ENCODE measurements at places on chromosomes 12 and 14. TPM values are rescaled to one million over a fixed set of nuclear protein-coding genes. Genes with fewer than 3 reads are reported as not detected.

- no peaks in the 10 kb centered on the region for H3K27me3 ChIP-seq
- H3K4me3 ChIP-seq, result no peak overlapping the region
- H3K36me3 ChIP-seq, result no peaks in the 10 kb centered on the region
- no peak for DNase-seq
Measured at GRCh38 chr12:128361400-128361995, 94.5 kb downstream of the TMEM132C start.

GRCh38 chr12:92437452-92437851 lies 265.3 kb upstream of the PLEKHG7 start:
- no peaks in the 10 kb centered on the region for H3K4me1 ChIP-seq
- no peak for DNase-seq
- no peaks in the 10 kb centered on the region for H3K36me3 ChIP-seq
- H3K27ac ChIP-seq, result no peak overlapping the region
- no peaks in the 10 kb centered on the region for H3K27me3 ChIP-seq
- H3K4me3 ChIP-seq, result no peak overlapping the region

DNA sequence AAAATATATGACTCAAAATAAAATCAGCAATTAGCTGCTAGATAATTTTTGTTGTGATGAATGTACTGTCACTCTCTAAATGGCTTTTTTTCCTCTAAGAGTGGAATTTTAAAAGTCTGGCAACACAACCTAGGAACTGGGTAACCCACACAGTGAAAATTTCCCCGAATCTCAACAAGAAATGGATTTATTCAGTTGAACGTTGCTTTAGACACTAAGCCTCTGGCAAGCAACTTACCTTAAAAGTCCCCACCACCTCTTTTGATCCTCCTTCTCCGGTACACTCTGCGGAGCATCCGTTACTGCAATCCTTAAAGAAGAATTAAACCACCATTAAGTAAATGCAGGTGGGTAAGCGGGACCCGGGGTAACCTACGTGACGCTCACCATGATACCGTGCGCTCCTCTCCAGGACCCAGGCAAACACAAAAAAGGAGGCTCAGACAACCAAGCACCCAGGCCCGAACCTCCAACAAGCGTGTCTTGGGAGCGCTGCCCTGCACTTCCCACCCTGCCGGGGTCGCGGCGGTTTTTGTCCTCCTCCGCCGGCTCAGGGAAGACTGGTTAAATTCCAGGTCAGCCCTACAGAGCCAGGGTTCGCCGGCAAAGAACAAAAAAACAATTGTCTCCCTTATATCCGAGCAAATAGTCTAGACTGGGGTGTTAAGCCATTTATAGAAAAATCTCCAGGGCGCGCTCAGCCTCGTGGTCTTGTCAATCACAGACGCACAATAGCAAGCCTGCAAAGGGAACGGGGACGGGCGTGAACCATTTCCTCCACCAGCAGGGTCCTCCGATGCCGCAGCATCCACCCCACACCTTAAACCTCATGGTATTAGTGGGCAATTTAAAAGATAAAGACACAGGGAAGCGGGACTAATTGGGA lies 47.1 kb downstream of the BCAT1 start:
- no peaks in the 10 kb centered on the region for H3K4me1 ChIP-seq
- peak overlapping the region; percentile 82 for H3K27ac ChIP-seq
- H3K27me3 ChIP-seq, result no peaks in the 10 kb centered on the region
- H3K36me3 ChIP-seq, result no peaks in the 10 kb centered on the region
- peak overlapping the region; percentile 59 for H3K4me3 ChIP-seq
- DNase-seq, result no peak

DNA sequence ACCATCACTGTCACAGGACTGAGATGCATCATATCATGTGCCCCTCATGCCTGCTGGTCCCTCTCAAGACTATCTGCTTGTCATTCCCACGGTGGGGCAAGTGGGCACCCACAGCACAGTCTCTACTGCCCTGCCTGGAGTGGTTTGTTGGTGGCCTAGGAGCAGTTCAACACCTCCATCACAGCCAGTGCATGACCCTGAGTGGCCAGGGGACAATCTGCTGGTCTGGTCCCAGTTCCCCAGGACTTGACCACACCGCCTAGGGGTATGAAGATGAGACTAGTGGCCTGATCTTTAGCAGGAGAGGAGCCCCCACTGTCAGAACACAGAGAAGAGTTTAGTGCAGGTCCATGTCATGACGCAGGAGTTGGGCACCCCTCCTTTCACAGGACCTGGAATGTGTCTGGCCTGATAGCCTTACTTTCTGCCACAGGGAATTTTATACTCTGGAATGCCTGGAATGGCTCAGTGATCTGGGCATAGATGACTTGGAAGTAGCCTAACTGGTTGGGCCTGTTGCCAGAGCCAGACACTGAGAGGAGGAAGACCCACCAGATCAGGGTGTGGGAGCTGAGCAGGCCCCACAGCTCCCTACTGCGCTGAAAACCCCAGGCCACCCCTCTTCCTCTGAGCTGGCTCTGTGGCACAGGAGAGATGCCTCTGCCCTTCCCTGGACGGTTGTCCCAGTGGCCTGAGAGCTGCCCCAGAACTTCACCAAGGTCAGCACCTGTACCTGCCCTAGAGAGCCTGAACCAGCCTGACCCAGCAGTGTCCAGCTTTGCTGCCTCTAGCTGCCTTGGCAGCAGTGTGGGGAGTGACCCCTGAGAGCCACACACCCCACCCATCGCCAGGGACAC lies 83.3 kb downstream of the PUS7L start:
- H3K36me3 ChIP-seq, result no peaks in the 10 kb centered on the region
- DNase-seq, result no peak

GRCh38 chr12:100632445-100632892 lies 59.0 kb downstream of the GAS2L3 start:
- H3K27ac ChIP-seq, result no peak overlapping the region
- DNase-seq, result no peak
- no peaks in the 10 kb centered on the region for H3K4me1 ChIP-seq
- H3K36me3 ChIP-seq, result no peaks in the 10 kb centered on the region
- no peaks in the 10 kb centered on the region for H3K27me3 ChIP-seq

DNA sequence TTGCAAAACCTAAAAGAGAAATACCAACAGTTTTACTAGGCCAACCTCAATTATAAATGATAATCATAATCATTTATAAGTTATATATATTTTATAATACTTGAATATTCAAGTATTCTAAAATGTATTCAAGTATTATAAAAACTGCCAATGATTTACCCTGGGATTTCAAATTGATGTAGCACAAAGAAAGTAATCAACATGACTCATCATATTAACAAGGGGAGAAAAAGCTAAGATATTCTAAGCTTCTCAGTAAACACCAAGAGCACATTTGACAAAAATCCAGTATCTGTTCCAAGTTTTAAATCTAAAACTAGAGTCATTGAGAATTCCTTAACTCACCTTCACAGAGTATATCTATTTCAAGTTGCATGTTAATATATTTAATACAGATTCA lies 56.1 kb downstream of the CAPZA3 start:
- no peaks in the 10 kb centered on the region for H3K36me3 ChIP-seq
- no peaks in the 10 kb centered on the region for H3K4me1 ChIP-seq
- DNase-seq, result no peak
- no peak overlapping the region for H3K27ac ChIP-seq
- no peaks in the 10 kb centered on the region for H3K27me3 ChIP-seq
- H3K4me3 ChIP-seq, result no peak overlapping the region

- no peak overlapping the region for H3K4me3 ChIP-seq
- H3K4me1 ChIP-seq, result no peaks in the 10 kb centered on the region
Measured at GRCh38 chr12:128867466-128867865, 14.2 kb downstream of the GLT1D1 start.

DNA sequence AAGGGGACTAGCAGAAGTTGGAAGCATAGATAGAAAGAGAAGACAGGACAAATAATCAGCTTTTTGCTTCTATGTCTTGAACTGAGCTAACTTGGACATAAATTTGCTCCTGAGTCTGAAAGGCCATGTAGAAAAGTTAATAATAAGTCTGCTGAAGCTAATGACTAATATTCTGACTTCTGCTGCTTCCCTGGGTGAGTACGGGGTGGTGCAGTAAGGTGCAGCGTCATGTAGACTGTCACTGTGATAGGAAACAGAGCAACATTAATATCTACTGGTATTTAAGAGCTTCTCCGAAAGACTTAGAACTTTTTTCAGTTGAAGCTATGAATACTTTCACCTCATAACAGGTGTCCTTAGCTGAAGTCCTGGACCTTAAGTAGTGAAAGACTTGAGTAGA lies 34.1 kb upstream of the CPM start:
- no peak overlapping the region for H3K4me3 ChIP-seq
- H3K36me3 ChIP-seq, result no peaks in the 10 kb centered on the region
- no peaks in the 10 kb centered on the region for H3K27me3 ChIP-seq
- H3K4me1 ChIP-seq, result no peaks in the 10 kb centered on the region
- no peak overlapping the region for H3K27ac ChIP-seq

DNA sequence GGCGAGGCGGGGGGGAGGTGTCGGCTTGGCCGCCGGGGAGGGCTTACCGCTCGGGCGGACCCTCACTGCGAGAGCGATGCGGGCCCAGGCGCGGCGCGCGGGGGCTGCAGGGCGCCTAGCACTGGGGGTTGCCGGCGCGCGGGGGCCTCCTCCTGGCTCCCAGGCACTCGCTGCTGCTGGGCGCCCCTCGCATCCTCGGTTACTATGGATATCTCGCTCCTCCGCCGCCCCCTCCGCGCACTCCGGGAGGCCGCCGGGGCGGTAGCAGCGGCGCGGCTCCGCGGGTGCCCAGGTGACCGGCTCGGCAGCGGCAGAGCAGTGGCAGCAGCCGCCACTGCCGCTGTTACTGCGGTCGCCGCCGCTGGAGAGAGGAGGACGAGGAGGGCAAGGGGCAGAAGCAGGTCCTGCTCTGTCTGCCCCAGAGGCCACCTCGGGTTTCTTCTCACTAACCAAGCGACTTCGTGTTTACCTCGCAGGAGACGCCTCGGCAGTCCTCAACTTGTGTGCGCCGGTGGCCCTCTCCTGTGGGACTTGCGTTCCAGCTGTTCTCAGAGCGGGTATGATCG lies 250.1 kb downstream of the APAF1 start:
- no peak overlapping the region for H3K27ac ChIP-seq
- H3K36me3 ChIP-seq, result no peaks in the 10 kb centered on the region
- H3K27me3 ChIP-seq, result peaks cover 60% of the 10 kb centered on the region
- no peak for DNase-seq
- H3K4me1 ChIP-seq, result no peaks in the 10 kb centered on the region

- H3K4me1 ChIP-seq, result no peaks in the 10 kb centered on the region
- no peaks in the 10 kb centered on the region for H3K27me3 ChIP-seq
- no peak overlapping the region for H3K27ac ChIP-seq
- no peaks in the 10 kb centered on the region for H3K36me3 ChIP-seq
- DNase-seq, result no peak
Measured at GRCh38 chr12:69173368-69173767, 66.0 kb upstream of the CPSF6 start.

DNA sequence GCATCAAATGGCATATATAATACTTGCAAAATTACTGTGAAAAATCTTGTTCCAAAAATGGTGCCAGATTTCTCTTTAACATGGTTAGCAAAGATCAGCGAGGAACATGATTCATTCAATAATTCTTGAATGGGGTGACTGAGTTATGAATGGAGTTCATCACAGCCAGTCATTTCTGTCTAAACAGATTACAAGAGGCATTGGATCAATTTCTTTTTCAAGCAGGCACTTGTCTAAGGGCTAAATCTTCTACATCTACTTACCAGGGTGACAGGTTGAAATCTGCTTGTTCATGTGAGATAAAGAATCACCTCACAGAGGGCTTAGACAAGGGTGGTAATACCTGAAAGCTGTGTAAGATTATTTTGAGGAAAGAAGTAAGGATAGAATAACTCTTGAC lies 247.7 kb downstream of the ATP23 start:
- H3K27ac ChIP-seq, result no peak overlapping the region
- H3K27me3 ChIP-seq, result no peaks in the 10 kb centered on the region
- H3K36me3 ChIP-seq, result no peaks in the 10 kb centered on the region
- no peak overlapping the region for H3K4me3 ChIP-seq

Gene FAM186B
- total RNA-seq, result 0.20 TPM

Gene MIPOL1
- total RNA-seq, result 12.5 TPM

Gene ACVRL1
- 115 TPM for total RNA-seq

Gene AMDHD1
- 2.4 TPM for total RNA-seq

Gene IQSEC3
- total RNA-seq, result 1.4 TPM

Gene GATC
- 30.1 TPM for total RNA-seq
